Amygdala (tissue), 56 donors: ENCODE measurements at places on chromosomes 13 and 19.

GRCh38 chr19:29337029-29337428, 124.1 kb upstream of the UQCRFS1 start:
- DNase-seq: no peak

DNA sequence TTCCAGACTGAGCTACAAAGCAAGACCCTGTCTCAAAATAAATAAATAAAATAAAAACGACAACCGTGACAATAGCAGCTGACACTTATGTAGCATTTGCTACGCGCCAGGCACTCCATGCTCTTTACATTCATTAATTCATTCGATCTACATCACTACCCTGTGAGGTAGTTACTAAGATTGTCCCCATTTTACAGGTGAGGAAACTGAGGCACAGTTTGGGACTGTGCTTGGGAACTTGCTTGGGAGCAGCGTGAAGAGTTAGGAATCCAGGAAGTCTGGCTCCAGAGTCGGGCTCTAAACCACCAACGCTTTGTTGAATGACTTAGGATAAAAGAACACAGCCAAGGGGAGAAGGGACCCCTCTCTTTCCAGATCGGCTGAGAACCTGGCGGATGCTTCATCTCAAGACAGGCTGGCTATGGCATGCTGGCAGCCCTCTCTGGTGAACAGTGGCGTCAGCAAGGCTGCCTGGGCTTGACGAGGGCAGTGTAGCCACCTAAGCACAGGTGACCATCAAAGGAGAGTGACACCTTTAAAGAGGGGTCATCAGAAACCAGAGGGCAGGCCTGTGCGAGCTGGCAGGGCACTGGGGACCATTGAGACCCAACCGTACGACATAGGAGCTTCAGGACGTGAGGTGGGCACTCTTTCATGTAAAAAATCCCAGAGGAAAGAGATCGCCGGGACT, 591 bp downstream of the DOHH start:
- no peak for DNase-seq

- no peak for DNase-seq
These were observed 4.1 kb upstream of the SOX1 start for GRCh38 chr13:112062571-112063570.

- DNase-seq: no peak
These were observed 89.7 kb upstream of the SIAH3 start for GRCh38 chr13:45941261-45941660.

- no peak for DNase-seq
These were observed 3.7 kb upstream of the CSNK1A1L start for GRCh38 chr13:37109051-37109678.

- no peak for DNase-seq
These were observed 18.9 kb upstream of the CLDN10 start for GRCh38 chr13:95533545-95534160.

- DNase-seq: no peak
These were observed 21.3 kb downstream of the ZNF607 start for GRCh38 chr19:37698216-37698615.

GRCh38 chr13:69872321-69873047, 235.1 kb upstream of the ATXN8OS start:
- no peak for DNase-seq

- no peak for DNase-seq
These were observed 81.1 kb downstream of the UFM1 start for GRCh38 chr13:38430796-38431195.

DNA sequence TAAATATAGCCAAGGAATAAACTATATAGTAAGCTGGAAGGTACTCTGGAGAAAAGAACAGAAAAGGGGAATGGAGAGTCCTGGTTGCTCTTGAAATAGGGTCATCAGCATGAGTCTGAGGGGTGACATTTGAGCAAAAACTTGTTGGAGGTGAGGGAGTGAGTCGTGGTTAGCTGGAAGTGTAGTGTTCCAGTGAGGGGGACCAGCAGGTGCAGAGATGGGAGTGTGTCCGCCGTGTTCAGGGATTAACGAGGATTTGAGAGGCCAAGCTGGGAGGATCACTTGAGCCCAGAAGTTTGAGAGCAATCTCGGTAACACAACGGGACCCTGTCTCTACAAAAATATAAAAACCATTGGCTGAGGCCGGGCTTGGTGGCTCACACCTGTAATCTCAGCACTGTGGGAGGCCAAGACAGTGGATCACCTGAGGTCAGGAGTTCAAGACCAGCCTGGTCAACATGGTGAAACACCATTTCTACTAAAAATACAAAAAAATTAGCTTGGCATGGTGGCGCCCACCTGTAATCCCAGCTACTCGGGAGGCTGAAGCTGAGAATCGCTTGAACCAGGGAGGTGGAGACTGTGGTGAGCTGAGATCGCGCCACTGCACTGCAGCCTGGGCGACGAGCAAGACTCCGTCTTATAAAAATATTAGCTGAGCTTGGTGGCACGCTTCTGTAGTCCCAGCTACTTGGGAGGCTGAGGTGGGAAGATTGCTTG, 1.1 kb downstream of the SUPT5H start:
- DNase-seq: no peak

DNA sequence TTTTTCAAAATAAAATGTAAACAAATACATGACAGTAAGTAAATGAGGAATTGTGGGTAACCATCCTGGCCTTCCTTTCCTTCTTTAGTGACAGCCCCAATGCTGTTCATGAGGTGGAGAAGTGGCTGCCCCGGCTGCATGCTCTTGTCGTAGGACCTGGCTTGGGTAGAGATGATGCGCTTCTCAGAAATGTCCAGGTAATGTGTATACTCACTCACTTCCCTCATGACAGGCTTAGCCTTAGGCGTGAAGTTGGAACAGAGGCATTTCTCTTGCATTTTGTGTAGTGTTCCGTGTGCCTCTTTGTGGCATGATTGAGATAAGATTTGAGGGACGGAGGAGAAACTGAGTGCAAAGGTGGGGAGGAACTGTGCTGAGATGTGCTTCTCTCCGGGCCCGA, 12.0 kb downstream of the NAXD start:
- DNase-seq: no peak

DNA sequence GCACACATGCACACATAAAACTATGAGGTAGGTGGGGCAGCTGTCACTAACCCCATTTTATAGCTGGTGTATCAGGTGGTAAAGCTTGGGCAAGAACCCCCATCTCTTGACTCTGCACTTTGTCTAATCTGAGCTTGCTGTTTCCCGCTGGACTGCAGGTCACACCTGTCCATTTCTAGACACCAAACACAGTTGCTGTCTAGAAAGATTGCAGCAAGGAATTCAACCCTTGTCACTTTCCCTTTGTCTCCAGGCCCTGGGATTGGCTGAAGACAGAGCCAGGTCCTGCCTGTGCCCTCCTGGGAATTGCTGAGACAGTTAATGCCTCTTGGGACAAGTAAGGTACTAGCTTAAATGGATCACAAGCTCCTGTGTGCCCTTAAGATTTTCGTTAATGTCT, 83.8 kb downstream of the RNASEH2B start:
- DNase-seq: no peak
